Activated CD8-positive, alpha-beta memory T cell treated with anti-CD3 and anti-CD28 coated beads for 48 hours (primary cell): ENCODE measurements at places on chromosomes 1 and 21.

- DNase-seq = no peak
Observed at GRCh38 chr21:22743085-22743484, 1744.9 kb downstream of the NCAM2 start.

GRCh38 chr21:16587141-16587581, 857.4 kb downstream of the USP25 start:
- DNase-seq = no peak

DNA sequence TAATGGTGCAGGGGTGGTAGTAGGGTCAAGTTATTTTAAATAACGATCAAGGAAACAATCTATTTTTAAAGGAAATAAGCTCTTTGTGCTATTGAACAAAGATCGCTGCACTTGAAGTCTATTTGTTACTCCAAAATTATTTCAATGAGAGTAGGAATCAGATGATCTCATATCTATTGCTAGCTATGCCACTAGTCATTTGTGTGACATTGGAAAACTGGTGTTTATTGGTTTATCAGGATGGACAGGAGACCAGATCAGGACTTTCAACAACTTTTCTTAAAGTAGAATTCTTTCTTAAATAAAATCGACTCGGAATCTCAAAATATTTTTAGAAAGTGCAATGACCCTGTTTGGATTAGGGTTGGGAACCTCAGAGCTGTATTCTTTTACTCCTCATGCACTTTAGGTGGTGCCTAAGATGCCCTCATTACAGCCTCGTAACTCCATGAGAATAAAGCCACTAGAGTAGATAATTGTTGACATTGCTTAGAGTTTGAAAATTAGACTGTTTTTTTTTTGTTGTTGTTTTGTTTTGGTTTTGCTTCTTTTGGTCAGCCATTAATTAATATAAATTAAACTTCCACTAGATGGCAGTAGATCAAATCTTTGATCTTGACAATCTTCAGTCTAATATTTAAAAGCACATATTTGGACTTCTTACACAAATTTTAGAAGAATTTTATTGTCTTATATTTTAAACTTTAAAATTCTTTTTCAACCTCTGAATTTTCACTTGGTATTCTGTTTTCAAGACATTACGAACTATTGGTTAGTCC, 352.4 kb downstream of the USP25 start:
- DNase-seq = no peak

DNA sequence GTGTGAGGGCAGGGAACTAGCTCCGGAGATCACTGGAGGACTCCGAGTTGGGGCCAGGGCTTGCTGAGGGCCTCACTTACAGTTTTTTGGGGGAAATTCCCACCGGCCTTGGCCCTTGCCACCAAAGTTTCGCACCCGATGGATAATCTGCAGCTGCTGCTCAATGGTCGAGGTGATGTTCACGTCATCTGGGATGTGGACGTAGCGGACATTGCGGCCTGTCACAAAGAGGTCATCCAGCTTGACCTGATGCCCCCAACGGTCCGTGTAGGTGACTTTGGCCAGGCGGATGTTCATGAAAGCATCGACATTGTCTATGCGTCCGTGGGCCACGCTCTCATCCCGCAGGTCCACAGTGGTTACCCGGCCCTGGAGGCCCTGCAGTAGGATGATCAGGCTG, 4.0 kb downstream of the LSM10 start:
- DNase-seq = no peak

- DNase-seq = no peak
Observed at GRCh38 chr1:247895976-247896375, 589 bp downstream of the OR2W3 start.

DNA sequence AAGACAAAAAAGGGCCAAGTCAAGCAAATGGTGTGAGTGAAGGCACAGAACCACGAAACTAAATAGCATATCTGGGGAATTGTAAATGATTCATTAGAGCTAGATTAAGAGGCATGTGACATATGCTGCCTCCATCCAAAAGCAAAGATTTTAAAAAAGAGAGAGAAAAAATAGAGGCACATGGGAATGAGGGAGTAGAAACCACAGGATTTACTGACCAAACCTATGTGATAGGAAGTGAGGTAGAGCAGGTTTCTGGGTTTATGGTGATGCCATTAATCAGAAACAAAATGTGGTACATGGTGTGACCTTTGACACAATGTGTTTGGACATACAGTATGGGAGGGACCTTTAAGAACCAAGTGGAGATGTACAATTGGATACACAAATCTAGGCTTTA, 13.6 kb downstream of the C1orf52 start:
- DNase-seq = no peak

DNA sequence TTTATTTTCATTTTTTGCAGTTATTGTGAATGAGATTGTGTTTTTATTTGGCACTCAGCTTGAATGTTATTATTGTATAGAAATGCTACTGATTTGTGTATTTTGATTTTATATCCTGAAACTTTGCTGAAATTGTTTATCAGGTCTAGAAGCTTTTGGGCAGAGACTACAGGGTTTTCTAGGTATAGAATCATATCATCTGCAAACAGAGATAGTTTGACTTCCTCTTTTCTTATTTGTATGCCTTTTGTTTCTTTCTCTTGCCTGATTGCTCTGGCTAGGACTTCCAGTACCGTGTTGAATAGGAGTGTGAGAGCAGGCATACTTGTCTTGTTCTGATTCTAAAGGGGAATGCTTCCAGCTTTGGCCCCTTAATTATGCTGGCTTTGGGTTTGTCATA, 27.3 kb downstream of the ZNF691 start:
- no peak for DNase-seq

DNA sequence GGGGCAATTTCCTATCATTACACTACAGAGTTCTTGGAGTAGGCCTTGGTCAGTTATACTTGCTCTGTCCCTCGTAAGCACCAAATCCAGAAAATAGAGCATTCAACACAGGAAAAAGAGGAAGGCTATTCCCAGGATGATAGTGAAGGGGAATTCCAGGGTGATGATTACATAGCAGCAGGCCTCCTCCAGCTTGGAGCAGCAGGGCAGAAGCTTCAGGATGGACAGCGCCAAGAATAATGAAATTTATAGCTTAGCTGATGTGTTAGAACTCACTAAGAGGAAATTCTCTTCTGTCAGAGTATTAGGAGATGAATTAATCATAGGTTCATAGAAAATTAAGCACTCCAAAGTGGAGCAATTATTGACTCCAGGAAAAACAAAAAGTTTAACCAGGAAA, 10.8 kb upstream of the SMAP2 start:
- DNase-seq = no peak

DNA sequence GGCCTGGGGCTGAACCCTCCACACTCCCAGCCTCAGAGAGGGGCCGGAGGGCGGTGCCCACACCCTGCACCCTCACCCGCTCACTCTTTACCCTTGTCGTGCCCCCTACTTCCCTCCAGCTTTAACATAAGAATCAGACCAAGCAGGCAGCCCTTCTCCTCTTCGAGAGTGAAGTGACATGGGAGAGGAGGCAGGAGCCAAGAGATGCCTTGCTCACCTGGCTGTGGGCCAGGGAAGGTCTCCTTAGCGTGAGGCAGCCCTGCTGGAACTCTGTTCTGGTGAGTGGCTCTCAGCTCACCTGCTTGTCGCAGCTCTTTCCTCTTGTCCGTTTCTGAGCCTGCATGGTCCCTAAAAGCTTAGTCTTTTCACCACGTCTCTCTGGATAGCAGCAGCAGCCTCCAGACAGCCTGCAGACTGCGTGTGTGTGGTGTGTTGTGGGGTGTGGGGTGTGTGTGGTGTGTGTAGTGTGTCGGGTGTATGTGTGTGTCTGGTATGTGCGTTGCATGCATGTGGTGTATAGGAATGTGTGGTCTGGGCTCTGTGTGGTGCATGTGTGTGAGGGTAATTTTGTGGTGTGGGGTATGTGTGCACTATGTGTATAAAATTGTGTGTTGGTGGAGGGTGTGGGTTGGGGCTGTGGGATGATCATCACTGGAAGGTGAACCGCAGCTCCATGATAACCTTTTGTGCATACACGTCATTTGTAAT, 86.7 kb downstream of the CCDC185 start:
- no peak for DNase-seq

DNA sequence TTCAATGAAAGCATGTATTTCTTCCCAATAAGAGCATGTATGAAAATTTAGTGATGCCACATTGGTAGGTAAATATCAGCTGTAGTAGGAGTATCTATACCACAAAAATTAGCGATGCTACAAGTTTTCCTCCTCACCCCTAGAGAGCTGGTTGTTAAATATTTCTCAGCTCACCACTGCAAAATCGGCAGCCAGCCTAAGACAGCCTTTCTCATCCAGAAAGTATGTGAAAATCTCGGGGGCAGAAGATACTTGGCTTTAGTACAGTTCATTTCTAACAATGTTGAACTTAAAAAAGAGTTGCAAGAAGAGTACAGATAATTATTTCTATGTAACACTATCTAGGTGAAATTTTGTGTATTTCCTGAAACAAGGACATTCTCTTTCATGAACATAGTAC, 235.4 kb downstream of the TPR start:
- DNase-seq = no peak

- no peak for DNase-seq
Observed at GRCh38 chr1:201104141-201104540, 8.1 kb downstream of the CACNA1S start.
